ENCODE measurements at places on chromosomes 1 and 21. TPM values are rescaled to one million over a fixed set of nuclear protein-coding genes. Genes with fewer than 3 reads are reported as not detected.

DNA sequence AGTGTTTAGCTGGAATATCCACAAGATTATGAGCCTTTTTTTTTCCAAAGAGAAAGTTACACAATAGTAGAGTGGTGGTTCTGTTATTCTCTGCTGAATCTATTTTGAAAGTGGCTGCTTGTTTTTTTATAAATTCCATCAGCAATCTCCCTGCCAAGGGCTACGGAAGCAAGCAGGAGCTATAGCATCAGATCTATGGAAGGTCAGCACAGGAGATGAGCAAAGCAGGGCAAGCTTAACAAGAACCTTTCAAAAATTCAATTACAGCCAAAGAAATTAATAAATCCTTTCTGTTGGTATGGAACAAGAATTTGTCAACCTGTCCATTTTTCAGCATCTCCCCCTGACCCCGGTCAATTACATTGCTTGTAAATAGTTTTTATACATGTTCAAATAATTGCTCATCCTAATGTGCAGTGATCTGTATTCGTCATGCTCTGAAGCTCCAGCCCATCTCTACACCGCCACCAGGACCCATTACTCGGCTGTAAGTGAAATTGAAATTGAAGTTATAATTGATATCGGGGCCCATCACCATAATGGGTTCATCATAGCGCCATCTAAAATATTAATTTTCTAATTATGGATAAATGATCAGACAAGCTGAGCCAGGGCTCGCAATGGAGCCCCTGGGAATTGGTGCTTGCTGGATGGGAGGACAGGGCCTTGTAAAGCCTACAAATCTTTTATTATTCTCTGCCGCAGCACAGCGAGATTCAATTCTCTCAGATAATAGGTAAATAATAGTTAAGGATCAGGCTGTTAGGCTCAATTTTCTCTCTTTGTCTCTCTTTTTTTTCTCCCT, 215.1 kb downstream of the ATG4C start:
- no peaks in the 10 kb centered on the region for H3K36me3 ChIP-seq
- H3K27ac ChIP-seq, result no peak overlapping the region
- no peak overlapping the region for H3K4me3 ChIP-seq

Gene OR2T33
- not detected for total RNA-seq

Gene SPATA21
- not detected for total RNA-seq

Gene ROR1
- total RNA-seq, result not detected
